ENCODE measurements at places on chromosomes 6 and 20.

- DNase-seq = no peak
Measured at GRCh38 chr6:106882138-106882537, 92.4 kb downstream of the CD24 start.

DNA sequence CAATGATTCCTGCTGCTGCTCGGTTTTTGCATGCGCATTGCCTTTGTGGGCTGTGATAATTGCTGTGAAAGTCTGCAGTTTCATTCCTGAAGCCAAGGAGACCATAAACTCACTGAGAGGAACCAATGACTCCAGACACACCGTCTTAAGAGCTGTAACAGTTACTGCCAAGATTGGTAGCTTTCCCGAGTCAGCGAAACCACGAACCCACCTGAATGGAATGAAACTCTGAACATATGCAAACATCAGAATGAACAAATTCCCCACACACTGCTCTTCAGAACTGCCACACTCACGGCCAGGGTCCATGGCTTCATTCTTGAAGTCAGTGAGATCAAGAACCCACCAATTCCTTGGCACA is 37.7 kb downstream of the TRIM27 start:
- no peak for DNase-seq

GRCh38 chr20:5104479-5104878 is 15.3 kb downstream of the PCNA start:
- DNase-seq = no peak

DNA sequence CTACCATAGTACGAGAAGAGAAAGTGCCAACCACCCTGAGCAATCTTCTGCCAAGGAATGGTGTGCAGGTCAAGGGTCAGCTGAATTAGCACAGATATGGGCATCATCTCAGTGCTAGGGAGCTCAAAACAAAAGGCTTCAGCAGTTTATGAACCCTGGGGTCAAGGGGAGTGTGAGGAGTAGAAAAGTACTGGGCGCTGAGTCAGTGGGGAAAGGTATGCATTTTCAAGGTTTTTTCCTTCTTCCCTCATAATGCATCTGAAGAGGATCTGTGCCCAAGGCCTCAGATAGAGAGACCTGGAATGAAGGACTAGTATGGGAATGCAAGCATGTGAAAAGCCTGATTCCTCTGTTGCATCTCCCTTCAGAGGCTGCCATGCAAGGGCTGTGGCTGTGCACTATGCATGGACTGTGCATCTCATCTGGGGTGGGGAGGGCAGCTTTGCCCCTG is 81.7 kb downstream of the PERP start:
- no peak for DNase-seq

- DNase-seq = no peak
Measured at GRCh38 chr6:13307508-13307995, 20.8 kb downstream of the TBC1D7 start.

DNA sequence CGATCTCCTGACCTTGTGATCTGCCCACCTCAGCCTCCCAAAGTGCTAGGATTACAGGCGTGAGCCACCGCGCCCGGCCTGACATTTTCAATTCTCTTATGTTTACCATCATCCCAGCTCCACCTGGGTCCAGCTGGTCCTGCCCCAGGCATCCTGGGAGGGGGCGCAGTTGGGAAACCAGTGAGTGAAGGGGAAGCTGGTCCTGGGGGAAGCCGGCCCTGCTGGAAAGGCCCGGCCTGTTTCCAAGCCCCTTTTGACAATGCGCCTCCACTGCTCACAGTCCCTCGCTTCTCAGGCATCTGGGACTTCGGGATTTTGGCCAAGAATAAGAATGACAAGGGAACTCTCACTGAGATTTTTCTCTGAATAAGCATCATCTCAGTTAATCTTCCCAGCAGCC is 14.2 kb downstream of the SLC13A3 start:
- DNase-seq = no peak

- DNase-seq = no peak
Measured at GRCh38 chr6:46530896-46531295, 39.6 kb upstream of the RCAN2 start.

- DNase-seq = no peak
Measured at GRCh38 chr6:158764926-158765325, 54.2 kb downstream of the EZR start.

GRCh38 chr6:122408702-122409458 is 9.4 kb downstream of the HSF2 start:
- no peak for DNase-seq

DNA sequence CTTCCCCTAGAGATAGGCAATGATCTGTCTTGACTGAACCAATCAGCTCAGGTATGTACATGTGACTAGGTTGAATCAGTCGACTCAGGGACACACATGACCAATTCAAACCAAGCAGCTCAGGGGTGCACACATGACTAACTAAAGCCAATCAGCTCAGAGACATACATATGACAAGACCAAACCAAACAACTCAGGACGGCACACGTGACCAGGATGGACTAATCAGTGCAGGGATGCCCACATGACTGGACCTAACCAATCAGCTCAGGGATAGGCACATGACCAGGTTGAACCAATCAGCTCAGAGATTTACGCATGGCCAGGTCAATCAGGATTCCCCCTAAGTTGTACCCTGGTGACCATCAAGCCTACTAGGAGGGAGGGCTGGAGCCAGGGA is 310.3 kb downstream of the CDH26 start:
- no peak for DNase-seq

DNA sequence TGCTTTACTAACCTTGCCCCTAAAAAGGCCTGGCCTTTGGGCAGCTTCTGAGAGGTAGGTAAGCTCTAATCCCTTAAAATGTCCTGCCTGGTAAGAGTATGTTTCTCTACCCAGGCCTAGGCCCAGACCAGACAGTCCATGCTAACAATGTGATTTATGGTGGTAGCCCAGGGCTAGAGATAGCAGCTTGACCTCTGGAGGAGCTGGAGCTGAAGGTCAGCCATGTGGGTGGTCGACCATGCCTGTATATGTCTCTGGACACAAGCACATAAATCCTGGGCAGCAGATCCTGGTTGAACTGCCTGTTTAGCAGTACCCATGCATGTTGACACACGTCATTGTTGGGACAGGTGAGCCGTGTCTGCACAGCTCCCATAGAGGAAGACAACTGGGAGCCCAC is 62.1 kb upstream of the PHACTR1 start:
- DNase-seq = no peak

GRCh38 chr20:12229891-12230290 is 312.2 kb downstream of the BTBD3 start:
- no peak for DNase-seq

DNA sequence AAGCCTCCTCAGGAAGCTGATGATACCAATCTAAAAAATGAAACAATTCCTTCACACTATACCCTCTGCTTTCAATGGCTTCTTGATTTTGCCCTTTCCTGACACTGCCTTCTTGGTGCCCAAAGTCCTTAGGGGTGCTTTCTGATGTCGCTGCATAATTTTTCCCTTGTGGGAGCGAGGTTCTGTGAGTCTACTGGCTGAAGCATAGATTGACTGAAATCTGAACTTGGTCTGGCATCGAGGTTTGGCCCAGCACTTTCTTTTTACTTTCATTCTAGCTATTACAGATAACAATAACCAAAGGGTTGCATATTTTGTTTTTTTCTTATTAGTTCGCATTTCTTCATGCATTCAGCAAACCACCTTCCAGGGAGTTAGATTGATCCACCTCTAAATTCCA is 65.8 kb downstream of the E2F3 start:
- DNase-seq = no peak

GRCh38 chr6:27864906-27865849 is 47.0 kb downstream of the OR2B2 start:
- no peak for DNase-seq

GRCh38 chr20:59448851-59449444 is 148.5 kb downstream of the EDN3 start:
- DNase-seq = no peak

DNA sequence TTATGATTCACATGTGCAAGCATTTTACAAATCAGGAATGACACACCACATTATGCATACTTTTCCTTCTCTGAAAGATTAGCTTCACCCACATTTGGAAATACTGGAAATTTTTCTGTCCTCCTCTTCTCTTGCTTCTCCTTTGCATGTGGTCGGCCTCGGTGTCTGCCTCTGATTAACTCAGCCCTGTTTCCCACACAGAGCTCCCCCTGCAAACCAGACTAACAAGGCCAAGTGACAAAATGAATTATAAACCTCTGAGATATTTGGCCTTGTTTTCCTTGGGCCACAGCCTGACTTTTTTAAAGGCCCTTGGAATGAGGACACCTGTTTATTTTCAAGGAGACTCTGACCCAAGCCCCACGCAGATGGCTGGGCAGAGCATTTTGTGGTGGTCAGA is 9.0 kb upstream of the CCN6 start:
- DNase-seq = no peak

GRCh38 chr6:56521454-56521853 is 121.2 kb downstream of the DST start:
- DNase-seq = no peak

- DNase-seq = no peak
Measured at GRCh38 chr20:48025051-48025515, 239.8 kb upstream of the SULF2 start.

DNA sequence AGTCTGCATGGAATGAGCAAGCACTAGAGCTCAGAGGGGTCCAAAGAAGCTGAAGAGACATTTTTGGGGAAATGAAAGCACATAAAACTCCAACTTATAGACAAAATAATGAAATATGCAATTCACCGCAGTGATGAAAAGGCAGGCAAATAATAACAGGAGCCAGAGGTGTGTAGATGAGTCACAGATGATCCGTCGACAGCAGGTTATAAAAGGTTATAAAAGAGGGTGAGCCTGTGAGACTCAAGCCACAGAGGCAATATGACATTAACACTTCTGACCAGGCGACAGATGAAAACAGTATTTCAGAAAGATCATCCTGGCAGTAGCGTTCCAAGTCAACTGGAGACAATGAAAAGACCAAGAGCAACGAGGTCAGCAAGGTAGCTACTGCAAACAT is 35.8 kb upstream of the ANKRD60 start:
- DNase-seq = no peak

DNA sequence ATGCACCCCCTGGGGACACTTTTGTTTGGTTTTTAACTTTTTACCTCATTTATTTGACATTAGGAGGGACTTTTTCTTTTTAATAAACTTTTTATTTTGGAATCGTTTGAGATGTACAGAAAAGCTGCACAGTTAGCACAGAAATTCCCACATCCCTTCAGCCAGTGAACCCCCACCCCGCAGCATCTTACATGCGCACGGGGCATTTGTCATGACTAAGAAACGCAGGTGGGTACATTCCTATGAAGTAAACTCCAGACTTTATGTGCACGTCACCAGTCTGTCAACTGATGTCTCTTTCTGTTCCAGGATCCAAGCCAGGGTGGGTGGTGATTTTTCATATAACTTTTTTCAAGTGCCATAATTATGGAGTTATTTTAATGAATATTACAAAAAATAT is 4.9 kb upstream of the ZNF831 start:
- DNase-seq = no peak

GRCh38 chr20:50737352-50737751 is 6.0 kb downstream of the PARD6B start:
- DNase-seq = no peak

- DNase-seq = no peak
Measured at GRCh38 chr6:111556004-111556403, 49.7 kb downstream of the TRAF3IP2 start.

DNA sequence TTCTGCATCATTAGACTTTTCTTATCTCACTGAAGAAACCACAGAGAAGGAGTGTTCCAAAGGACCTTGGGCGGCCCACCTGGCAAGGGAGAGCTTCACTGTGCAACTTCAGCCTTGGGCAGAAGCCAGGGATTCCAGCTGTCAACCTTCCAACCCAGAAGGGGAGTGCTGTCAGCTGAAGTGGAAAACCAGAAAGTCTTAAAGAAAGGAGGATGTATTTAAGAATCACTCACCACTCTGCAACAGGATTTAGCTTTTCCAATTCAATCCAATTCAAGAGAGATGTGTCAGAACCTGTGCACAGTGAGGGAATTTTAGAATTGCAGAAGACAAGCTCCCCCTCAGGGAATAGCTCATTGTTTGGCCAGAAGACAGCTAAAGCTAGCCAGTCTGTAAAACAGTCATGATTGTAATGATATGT is 553.7 kb downstream of the CD83 start:
- DNase-seq = no peak

GRCh38 chr20:57161478-57162361 is 104.7 kb downstream of the BMP7 start:
- no peak for DNase-seq

DNA sequence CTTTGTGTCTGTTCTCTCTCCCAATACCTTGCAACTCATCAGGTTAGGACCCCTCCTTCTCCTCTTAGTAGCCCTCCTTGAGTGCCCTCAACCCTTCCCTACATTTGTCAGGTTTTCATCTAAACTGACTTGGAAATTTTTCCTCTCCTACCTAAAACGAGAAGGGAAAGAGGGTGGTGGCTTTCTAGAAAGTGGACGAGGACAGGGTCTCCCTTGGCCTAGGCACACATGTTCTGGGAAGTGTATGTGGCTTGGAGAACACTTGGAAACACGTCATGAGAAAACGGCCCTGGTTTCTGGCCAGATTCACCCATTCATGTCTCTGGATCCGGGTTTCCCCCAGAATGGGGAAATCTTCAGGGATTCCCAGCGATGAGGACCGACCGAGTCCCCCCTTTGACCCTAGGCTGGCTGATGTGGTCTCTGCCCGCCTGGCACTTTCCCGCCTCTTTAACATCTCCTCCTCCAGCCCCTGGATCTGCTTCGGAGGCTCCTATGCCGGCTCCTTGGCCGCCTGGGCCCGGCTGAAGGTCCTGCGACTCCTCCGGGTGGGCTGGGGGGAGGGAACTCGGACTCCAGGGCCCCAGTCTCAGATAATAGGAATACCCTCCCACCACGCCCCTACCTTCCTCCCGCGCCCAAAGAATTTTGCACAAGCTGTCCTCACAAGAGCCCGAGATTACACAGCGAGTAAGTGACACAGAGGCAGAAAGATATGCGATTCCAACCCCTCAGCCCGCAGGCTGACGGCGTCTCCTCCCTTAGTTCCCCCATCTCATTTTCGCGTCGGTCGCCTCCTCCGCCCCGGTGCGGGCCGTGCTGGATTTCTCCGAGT is 3.0 kb downstream of the PRSS16 start:
- no peak for DNase-seq

GRCh38 chr20:50789968-50790650 is 4.8 kb upstream of the BCAS4 start:
- no peak for DNase-seq

GRCh38 chr6:117548797-117549301 is 53.5 kb downstream of the GOPC start:
- DNase-seq = no peak

DNA sequence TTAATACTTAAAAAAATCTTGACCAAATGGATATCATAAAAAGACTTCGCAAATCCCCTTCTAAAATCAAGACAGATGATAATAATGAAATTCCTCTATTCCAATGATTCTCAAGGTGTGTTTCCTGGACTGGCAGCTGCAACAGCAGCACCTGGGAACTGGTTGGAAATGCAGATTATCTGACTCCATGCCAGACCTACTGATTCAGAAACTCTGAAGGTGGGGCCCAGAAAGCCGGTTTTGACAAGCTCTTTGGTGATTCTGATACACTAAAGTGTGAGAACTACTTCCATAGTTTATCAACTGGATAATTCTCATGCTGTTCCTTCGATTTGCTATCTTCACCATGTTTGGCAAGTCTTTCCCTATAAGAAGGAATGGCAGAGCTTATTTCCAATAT is 252.1 kb downstream of the COL12A1 start:
- DNase-seq = no peak
